ENCODE measurements at places on chromosomes 5 and 9.
A peak's percentile ranks its signal among the peaks of the same experiment; 100 is the strongest.

DNA sequence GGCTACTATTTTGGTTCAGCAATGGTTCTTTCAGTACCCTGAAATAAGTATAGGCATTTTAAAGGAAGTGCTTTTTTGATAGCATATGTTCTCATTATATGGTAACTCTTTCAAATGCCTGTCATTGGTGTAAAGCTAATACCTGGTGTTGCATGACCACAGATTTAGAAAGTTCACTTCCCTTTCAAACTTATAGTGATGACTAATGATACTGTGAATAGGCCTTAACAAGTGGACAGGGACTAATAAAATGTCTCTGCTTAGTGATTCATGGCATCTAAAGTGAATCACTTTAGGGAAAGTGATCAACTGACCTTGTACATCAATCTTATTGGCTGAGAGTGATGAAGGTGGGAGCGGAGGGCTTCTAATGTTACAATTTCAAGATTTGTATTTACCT, 21.6 kb downstream of the MRPL22 start:
- DNase-seq = no peak

DNA sequence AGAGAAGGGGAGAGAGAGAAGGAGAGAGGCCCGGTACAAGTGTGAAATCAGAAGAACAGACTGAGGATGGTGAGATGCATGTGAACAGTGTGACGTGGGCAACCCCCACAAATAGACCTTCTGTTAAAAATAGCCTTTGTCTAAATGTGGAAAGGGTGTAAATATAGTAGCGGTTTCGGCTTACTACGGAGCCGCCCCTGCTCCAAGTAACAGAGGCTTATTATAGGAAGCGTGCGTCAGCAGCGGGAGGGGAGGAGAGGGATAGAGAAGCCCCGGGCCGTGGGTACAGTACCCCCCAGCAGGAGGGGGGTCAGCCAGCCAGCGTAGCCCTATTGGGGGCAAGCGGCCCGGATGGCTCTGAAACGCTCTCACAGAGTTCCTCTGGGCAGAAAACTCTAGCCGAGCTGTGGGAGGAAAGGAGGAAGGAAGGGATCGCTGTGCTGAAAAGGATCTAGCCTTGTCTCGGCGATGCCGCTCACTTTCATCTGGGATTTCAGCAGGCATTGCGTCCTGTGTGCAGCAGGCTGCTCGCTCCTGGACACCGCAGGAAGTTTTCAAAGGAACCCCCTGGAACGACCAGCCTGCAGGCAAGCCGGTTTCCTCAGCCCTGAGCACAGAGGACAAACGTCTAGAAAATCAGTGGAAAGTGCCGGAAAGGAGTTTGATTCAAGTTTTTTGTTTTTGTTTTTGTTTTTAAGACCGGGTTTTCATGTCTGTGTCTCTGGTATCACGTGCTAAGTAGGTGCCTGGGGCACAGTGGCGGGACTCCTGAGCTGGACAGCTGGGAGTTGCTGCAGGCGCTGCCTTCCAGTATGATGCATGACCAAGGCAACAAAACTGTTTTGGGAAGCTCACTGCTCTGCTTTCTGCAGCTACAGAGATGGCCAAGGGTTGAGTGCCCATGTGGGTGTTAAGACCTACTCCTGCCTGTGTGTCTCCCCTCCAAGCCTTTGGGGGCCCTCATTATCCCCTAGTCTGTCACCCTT, 146.6 kb downstream of the SEC61B start:
- no peak for DNase-seq

- no peak for DNase-seq
These were observed 69.7 kb upstream of the SH3GL2 start for GRCh38 chr9:17509151-17509550.

GRCh38 chr5:179326122-179326927, 18.9 kb downstream of the ADAMTS2 start:
- no peak for DNase-seq

DNA sequence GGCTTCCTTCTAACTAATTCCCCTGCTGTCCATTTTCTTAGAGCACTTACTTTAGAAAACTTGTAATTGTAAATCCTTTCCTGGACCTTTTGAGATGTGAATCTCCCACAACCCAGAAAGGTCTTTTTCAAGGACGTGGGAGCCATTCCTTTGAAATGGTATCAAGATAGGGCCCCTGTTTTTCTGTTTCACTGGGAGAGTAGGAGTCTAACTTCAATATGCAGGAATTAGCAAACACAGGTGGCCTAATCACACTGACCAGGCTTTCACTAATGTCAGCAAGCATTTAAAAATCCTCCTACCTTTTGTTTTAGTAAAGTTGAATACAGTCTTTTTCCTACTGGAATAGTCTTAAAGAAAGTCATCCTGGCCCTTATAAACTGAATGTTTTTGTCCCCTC, 558.3 kb downstream of the PTPRD start:
- no peak for DNase-seq

GRCh38 chr5:53397141-53397757, 83.2 kb upstream of the FST start:
- no peak for DNase-seq

- DNase-seq = no peak
These were observed 7.2 kb upstream of the RNU6ATAC start for GRCh38 chr9:134171316-134172197.

DNA sequence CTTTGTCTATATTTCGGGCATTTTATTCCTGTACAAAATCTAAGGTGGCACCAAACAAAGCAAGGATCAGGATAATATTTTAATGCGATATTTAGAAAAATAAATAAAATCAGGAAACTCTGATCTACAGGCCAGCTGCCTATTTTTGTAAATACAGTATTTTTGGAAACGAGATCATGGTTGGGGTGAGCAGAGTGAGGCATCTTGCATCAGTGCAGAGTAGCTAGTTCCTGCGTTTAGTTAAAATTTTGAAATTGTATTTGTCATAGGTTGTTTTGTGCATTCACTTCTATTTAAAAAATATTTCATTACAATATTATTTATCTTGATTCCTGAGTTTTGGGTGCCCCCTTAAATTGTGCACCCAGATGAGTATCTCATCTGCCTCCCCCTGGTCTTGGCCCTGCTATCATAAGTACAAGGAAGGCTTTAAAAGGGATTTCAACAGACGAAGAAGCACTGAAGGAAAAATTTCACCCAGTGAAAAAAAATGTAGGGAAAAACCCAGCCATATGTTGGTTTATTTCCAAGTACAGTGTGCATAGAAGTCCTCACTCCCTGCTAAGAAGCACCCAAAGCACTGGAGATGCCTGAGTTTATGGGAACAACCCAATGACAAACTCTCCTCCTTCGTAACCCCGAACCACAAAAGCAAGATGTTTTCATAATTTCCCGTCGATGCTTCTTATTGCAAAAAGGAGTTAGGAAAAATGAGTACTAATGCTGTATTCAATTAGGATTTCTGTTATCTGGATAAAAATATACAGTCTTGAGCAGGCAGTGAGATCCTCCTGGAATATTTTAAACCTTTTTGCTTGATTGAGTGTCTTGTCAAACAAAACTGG, 304.7 kb upstream of the CLINT1 start:
- DNase-seq = no peak

DNA sequence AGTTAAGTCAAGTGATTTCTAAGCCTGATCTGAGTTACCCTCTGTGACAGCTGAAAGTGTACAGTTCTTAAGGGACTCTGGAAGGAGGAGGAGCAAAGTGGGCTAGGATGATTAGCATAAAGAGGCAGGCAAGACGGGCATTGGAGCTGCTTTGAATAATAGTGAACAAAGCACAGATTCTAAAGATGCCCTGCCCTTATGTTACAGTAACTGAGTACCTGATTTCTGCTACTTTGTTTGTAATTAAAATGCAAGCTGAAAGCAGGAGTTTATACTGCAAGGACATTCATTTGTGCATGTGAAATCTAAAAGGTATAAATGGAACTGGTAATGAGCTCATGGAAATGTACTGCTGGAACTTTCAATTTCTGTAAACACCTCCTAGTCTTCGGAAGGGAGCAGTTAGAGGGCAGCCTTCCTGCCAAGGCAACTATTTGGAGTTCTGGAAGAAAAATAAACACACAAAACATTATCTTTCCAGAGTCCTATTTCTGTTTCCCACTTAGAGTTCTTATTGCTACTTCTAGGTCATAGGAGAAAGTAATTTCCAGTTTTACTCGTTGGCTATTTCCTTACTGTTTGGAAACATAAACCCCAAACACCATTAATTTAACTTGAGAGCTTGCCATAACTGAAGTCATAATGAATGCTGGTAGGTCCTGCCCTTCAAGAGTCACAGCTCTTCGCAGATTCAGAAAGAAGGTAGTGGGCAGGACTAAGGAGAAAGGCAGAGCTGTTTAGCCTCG, at the start of gene RANBP3L:
RANBP3L (minus strand) TSS at position 45 of the 746 bp plus-strand sequence. CDS start 486 bp downstream, outside the sequence.
- no peak for DNase-seq

GRCh38 chr5:171612749-171613148, 172.9 kb upstream of the SMIM23 start:
- no peak for DNase-seq

- no peak for DNase-seq
These were observed 860.8 kb upstream of the DMAC1 start for GRCh38 chr9:8660383-8660782.

DNA sequence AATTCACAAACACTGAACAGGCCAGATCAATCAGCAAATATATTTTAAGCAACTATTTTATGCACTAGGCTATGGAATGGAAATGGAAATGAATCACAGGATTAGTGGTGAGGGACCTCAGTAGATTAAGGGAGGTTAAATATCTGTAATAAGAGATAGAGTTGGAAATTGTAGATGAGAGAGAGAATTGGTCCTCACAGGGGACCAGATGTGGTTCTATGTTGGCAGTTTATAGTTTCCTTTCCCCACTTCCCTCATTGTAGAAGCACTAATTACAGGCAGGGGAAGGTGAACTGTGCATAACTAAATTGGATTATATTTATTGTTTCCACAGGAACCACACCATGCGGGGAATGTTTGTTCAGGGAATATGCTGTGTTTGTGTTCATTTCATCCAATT, 496.2 kb downstream of the ARHGEF28 start:
- no peak for DNase-seq

DNA sequence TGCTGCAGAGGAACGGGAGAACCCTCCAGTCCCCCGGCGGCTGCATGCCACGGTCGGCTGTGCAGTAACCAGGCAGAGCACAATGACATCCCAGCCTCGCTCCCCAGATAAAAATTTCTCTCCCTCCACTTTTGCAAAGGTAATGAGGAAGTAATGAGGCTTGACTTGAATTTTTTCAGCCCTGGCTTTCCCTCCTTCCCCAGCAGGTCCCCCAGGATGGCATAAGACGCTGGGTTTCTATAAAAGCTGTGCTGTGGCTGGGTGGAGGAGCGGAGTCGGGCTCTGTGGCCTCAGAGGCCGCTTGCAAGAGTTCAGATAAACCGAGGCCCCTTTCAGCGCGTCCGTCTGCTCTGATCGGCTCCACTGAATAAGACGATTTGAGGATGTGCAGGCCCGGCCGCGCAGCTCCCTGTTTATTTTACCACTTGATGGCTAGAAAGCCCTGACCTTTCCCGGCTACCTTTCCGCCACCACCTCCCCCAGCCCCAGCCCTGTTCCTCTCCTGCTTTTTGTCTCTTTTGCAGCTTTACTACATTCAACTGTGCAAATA, 351.9 kb upstream of the IRX2 start:
- DNase-seq = no peak

GRCh38 chr5:35308421-35308820, 78.1 kb upstream of the PRLR start:
- no peak for DNase-seq

GRCh38 chr9:136826703-136827582, 15.3 kb upstream of the AJM1 start:
- DNase-seq = no peak

- no peak for DNase-seq
These were observed 1858.4 kb downstream of the EFNA5 start for GRCh38 chr5:105812304-105812703.

GRCh38 chr5:943918-944620, 51.4 kb downstream of the TRIP13 start:
- no peak for DNase-seq

DNA sequence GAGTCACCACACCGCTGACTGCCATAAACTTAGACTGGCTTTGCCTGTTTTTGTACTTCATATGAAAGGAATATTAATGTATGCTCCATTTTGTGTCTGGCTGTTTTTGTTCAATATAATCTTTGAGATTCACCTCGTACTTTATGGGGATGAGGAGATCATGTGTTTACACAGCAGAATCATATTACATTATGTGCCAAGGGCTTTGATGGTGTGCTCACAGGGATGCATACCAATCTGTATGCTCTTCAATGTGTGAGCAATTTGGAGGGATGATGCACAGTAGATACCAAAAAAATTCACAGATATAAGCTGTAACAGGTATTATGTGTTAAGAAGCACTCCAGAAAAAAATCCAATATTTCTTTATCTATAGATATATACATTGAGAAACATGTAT, 113.7 kb downstream of the GABRB2 start:
- no peak for DNase-seq

DNA sequence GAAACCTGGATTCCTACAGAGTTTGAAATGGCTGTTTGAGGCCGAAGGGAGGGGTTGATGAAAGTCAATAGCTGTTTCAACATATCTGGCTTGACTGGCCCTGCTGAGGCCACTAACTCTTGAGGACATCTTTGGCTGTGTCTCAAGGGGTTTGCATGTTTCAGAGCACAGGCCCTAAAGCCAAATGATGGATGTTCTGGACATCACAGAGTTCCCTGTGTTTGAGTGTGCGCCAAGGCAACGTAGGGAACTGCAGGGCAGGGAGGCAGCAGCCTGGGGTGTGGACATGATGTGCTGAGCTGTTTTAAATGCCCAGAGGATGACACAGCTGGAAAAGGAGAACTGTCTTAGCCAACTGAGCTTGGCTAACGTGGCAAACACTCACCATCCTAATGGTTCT, 89.6 kb downstream of the RAPGEF1 start:
- DNase-seq = no peak

- no peak for DNase-seq
These were observed 126.7 kb downstream of the PRKACG start for GRCh38 chr9:68887232-68887631.

GRCh38 chr9:26457151-26457550, 435.5 kb downstream of the CAAP1 start:
- DNase-seq = no peak

DNA sequence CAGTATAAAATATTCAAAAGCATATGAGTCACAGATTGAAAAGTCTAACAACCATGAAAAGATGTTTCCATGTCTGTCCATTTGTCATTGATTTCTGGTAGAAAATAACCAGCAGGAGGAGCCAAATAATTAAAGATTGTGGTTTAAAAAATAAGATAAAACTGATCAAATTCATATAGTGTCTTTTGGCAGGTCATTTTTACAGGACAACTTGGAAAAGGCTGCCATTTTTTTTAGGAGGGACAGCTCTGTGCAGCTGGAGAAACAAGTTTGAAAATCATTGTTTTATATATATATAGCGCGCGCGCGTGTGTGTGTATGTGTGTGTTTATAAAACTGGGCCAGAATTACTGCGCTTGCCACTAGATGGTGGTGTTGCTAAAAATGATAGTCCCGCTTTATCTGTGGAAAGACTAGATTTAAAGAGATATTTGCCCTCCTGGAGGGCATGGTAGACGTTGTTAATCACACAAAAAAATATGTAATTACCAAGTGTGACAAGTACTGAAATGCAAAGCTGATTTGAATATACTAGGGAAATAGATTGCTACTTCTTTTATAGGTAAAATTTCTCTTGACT, 1.3 kb upstream of the TRMO start:
- peak; percentile 29 for DNase-seq

Data from T-helper 17 cell (primary cell).